NCI-H524 (cell line): ENCODE measurements at places on chromosomes 11 and 22.

- no peak for DNase-seq
Measured at GRCh38 chr22:41226723-41227655, 13.7 kb downstream of the CHADL start.

DNA sequence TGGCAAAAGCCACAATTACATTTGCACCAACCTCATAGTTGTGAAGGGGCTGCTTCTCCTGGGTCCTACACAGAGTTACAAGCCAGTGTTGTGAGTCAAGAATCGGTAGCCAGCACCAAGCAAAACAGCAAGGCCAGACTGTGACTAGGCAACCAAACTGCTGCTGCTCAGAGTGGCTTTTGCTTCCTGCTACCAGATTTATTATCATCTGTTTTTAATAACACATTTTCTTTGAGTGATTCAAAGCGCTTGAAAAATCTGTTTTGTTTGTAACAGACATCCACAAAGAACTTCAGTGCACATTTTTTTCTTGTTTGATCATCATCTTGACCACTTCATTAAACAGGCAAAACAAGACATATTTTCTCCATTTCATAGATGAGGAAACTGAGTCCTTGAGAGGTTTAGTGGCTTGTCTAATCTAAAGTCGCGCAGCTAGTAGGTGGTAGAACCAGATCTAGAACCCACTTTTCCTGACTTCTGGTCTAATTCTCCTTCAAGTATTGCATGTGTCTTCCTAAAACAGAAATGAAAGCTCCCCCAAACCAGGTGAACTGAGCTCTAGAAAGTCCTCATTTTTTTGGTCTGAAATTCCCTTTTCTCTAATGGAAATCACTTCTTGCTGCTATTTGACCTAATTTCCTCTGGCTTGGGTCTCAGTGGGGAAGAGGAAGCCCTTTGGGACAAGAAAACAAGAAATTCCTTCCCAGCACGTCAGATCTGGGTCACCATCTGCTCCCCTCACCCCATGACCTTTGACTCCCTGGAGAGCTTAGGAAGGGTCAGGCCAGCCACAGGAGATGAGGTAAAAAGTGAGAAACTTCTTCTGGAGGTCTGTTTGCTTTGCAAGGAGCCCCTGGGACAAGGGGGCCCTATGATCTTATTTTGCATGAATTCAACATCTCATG, 39.9 kb downstream of the CWC15 start:
- no peak for DNase-seq

DNA sequence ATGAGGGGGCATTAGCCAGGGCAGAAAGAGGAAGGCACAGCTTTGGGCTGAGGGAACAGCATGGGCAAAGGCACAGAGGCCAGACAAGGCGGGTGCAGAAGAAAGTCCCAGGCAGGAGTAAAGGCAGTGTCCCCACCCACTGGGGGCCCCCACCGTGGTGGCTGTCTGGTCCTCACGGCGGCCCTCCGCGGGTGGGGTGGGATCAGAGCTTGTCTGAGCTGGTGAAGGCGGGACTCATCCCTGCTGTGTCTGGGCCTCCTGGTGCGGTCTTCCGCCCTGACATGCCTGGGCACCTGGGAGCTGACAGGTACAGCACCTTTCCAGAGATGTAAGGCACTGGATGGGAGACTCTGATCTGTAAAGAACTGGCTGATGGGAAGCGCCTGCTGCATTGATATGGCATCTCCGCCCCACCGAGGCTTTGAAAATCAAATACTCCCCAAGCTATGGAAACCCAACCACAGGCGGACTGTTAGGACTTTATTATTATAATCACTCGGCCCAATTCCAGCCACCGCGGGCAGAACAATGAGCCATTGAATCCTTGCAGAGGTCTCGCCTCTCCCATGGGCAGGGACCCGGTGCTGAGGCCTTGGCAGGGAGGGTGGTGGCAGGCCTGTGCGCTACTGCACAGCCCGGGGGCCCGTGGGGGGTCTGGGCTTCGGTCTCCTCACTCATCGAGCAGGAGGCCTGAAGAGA, 14.2 kb upstream of the GNB1L start:
- DNase-seq: no peak

GRCh38 chr11:64556044-64556720, 34.8 kb upstream of the SLC22A12 start:
- no peak for DNase-seq

- DNase-seq: no peak
Measured at GRCh38 chr11:61021661-61022212, 50.3 kb downstream of the CD6 start.

DNA sequence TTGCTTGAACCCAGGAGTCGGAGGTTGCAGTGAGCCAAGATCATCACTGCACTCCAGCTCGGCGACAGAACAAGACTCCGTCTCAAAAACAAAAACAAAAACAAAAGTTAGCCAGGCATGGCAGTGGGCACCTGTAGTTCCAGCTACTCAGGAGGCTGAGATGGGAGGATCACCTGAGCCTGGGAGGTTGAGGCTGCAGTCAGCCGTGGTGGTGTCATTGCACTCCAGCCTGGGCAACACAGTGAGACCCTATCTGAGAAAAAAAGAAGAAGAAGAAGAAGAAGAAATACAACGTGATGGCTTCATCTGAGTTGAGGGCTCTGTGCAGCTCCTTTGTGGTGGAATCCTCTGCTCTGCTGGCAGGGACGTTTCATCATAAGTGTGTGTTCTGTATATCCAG, 10.0 kb upstream of the TNNT3 start:
- DNase-seq: no peak

GRCh38 chr22:44386386-44387035, 73.8 kb upstream of the SHISAL1 start:
- no peak for DNase-seq

- peak; percentile 89 for DNase-seq
Measured at GRCh38 chr11:19816817-19817216, 104.2 kb downstream of the NAV2 start.

- no peak for DNase-seq
Measured at GRCh38 chr11:69635195-69635594, 5.8 kb upstream of the CCND1 start.

- peak; percentile 83 for DNase-seq
Measured at GRCh38 chr11:62337303-62338181, at the start of gene ASRGL1. Gene ASRGL1 (plus strand): TSS chr11:62337448. CDS start chr11:62337978, 530 bp downstream.
